Renal cortical epithelial cell (primary cell): ENCODE measurements at places on chromosomes 3 and 15. TPM values are rescaled to one million over a fixed set of nuclear protein-coding genes. Genes with fewer than 3 reads are reported as not detected.
A peak's percentile ranks its signal among the peaks of the same experiment; 100 is the strongest.

GRCh38 chr15:74108111-74108510 lies 22.3 kb upstream of the ISLR2 start:
- no peak for DNase-seq

DNA sequence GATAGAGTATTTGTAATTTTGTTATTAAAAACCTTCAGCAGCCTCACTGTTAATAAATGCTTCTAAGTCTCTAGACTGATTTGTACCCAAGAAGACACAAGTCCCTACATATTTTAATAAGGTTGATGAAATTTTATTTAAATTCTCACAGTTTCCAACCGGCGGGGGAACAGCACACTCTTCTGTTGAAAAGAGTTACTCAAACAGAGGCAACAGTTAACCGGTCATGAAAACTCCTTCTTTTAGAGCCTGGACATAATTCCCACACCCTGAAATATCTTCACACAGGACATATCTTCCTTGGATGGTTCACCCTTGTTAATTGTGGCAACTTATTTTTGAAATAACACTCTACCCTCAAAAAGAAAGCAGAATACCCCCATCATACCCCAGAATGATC lies 278.8 kb downstream of the FOXP1 start:
- peak; percentile 34 for DNase-seq

DNA sequence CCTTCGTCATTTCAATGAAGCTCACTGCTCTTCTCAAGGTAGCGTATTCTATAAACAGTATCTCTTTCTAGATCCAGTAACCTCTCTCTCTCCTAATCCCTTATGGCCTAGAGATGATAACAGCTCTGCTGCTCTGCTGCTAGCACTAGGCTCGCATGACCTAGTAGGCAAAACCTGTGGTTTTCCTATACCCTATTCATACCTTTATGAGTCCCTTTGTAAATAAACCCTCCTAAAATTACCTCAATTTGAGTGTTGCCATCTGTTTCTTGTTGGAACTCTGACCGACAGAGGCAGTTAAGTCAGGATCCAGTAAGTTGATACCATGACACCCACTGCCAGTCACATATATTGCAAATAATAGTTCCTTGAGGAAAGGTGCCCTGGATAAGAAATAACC lies 7.3 kb downstream of the CCDC14 start:
- DNase-seq, result no peak

GRCh38 chr3:172538368-172539151 lies 15.3 kb upstream of the TNFSF10 start:
- DNase-seq, result no peak

- peak; percentile 27 for DNase-seq
Observed at GRCh38 chr3:39705351-39705900, 104.0 kb upstream of the MYRIP start.

DNA sequence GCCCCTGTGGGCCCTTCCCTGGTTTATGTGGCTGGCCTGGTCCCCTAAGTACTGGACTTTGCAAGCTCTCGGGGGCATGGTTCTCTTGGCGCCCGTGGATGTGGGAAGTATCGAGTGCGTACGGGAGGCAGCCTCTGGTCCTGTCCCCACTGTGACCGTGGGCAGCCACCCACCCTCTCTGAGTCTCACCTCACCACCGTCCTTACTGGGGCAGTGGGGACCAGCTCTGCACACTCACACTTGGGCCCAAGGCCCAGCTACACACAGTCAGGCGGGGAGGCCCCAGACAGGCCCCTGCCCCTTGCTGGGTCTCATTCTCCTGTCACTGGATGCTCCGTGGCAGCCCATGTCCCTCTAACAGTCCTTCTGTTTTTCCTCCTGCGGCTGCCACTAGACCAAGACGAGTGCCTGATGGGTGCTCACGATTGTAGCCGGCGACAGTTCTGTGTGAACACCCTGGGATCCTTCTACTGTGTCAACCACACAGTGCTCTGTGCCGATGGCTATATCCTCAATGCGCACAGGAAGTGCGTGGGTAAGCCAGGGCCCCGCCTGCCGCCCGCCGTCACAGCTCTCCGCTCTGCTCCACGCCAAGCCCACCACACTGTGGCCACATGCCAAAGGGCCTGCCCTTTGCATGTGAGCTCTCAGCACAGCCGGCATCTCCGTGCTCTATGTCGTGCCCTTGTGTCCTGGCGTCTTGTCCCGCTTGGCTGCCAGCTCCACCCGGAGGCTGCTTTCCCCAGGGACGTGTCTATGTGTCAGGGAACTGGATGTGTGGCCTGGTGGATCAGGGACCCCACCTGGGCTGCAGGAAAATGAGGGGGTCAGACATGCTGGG lies 72.7 kb downstream of the FBLN2 start:
- no peak for DNase-seq

GRCh38 chr3:35744419-35744818 lies 105.1 kb downstream of the ARPP21 start:
- peak; percentile 35 for DNase-seq

DNA sequence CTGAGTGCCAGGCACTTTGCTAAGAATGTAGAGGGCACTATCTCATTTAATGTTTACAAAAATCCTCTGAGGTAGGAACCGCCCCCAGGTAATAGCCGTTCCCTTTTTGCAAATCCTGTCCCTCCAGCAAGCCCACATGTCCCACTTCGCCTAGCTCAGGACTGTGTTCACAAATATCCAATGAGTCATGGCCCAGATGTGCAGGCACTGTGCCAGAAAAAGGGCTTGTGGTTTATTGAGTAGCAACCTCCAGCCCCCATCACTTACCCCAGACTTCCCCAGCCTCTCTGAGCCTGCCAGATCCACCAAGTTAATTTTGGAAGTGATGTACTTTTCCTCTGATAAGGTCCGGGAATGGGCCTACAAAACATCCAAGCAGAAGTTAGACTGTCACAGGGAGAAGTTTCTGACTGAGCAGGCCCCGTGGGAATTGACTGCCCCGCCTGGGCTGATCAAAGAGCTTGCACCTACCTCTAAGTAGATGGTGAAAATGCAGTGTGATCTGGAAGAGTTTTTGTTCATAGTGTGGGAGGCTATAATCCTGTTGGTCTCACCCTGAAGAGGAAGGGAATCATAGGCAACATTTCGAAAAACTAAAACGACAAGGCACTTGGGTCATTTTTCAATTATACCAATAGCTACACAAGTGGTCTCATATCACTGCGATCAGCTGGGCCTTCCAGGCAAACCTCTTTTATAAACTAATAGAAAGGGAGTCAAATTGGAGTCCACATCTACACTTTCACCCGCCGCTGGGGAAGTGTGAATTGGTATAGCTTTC lies 15.7 kb downstream of the KIF9 start:
- peak; percentile 94 for DNase-seq

DNA sequence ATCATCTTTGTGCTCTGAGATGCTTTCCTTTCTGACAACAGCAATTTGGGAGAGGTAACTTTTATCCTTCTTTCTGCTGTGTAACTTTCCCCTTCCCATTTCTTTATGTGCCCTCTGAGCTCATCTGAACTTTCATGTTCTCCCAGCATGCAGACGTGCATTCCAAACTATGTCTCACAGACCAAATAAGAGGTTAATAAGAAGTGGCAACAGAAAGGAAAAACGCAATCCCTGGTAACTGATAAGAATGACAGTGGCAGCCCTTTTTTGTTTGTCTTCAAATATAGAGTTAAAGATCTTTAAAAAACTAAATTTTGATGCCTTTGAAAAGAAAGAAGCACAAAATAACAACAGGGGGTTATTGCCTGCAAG lies 533.4 kb downstream of the FOXP1 start:
- DNase-seq, result no peak

- no peak for DNase-seq
Observed at GRCh38 chr3:45968149-45968548, 24.9 kb downstream of the CXCR6 start.

- DNase-seq, result no peak
Observed at GRCh38 chr3:73733746-73734145, 109.0 kb upstream of the PDZRN3 start.

DNA sequence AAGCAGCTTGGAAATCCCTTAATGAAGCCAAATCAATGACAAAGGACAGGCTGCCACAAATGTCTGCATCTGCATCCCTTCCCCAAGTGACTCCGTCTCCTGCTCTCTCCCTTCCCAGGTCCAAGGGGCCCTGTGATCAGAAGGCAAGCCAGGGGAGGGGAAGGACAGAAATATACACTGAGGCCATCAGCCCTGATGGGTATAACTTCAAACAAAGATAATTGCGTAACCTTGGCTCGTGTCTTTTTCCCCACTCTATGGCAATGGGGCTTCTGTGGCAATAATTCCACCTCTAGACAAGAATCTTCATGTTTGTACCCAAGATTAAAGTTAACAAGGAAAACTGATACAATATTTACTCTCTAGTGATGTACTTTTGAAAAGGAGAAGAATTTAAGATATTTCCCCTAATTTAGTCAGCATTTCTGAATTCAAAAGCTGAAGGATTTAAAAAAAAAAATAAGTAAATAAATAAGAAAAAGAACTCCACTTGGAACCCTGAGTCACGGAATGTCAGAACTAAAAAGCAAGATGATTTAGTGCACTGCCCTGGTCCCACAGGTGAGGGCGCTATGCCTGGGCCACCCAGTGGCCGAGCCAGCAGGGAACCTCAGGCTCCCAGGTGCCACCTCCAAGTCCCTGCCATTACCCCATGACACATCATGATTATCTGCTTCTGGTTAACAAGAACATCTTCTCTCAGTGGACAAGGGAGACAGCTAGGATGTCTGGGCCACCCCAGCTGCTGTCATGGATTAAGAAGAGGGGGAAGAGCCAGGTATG lies 154.5 kb downstream of the STT3B start:
- no peak for DNase-seq

GRCh38 chr3:126845920-126846715 lies 136.8 kb upstream of the PLXNA1 start:
- DNase-seq, result peak; percentile 9

GRCh38 chr3:196111939-196112386 lies 30.1 kb upstream of the TFRC start:
- DNase-seq, result peak; percentile 13

- peak; percentile 76 for DNase-seq
Observed at GRCh38 chr3:143484846-143485512, 363.3 kb downstream of the SLC9A9 start.

DNA sequence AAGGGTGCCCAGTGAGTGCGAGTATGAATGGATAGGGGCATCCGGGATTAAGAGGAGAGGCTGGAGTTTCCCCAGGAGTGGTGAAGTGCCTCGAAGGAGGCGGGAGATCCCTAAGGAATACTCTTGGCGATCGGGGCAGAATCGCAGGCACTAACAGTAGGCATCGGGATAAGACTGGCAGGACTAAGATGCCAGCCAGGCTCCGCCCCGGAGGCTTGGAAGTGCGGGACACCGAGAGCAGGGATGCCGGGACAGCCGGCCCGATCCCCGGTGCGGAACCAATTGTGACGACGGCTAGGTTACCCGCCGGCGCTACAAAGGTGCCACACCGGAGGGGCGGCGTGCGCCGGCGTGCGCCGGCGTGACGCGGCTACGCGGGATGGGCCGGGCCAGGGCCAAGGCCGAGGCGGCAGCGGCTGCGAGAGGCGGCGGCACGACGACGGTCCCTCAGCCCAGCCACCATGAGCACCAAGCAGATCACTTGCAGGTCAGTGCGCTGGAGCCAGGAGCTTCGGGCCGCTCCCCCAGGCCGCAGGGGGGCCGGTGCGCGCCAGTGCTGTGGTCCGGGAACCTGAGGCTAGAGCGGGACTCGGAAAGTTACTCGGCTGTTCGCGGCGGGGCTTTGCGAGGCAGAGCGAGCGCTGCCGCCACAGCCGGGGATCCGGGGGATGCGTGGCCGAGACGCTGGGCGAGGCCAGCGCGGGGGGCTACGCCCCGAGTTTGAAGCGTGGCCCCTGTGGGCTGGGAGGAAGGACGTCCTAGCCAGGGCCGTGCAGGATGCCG lies at the start of gene MKRN2:
MKRN2 (plus strand) TSS at position 398 of the 783 bp plus-strand sequence; CDS start at position 462, 64 bp downstream.
- peak; percentile 66 for DNase-seq

GRCh38 chr3:126152901-126153694 lies 27.3 kb downstream of the ALDH1L1 start:
- DNase-seq, result no peak

GRCh38 chr3:59937201-59937600 lies 887.4 kb upstream of the CFAP20DC start:
- DNase-seq, result no peak

GRCh38 chr3:66407611-66408218 lies 93.1 kb downstream of the LRIG1 start:
- peak; percentile 25 for DNase-seq

- DNase-seq, result no peak
Observed at GRCh38 chr3:190074817-190075216, 45.9 kb downstream of the P3H2 start.

GRCh38 chr3:82293867-82294266 lies 532.4 kb upstream of the GBE1 start:
- peak; percentile 46 for DNase-seq

The IL17RB gene
- total RNA-seq, result 1.4 and 10.9 TPM in 2 replicates

The C3orf22 gene
- not detected in 2 replicates for total RNA-seq

The TNFAIP8L3 gene
- total RNA-seq, result 0.35 and 0.40 TPM in 2 replicates

The SAXO2 gene
- under 0.01 and 2.3 TPM in 2 replicates for total RNA-seq

The ACSBG1 gene
- total RNA-seq, result 0.20 TPM in 1 of 2 replicates, not detected in the other

The TIPIN gene
- total RNA-seq, result 8.7 and 9.4 TPM in 2 replicates

The DGKG gene
- total RNA-seq, result 0.15 and 6.8 TPM in 2 replicates

The TMEM207 gene
- not detected in 2 replicates for total RNA-seq

The ZNF80 gene
- not detected in 2 replicates for total RNA-seq

The PCOLCE2 gene
- total RNA-seq, result 4.7 and 7.3 TPM in 2 replicates
